ENCODE measurements at places on chromosomes 2 and 18. TPM values are rescaled to one million over a fixed set of nuclear protein-coding genes. Genes with fewer than 3 reads are reported as not detected.

DNA sequence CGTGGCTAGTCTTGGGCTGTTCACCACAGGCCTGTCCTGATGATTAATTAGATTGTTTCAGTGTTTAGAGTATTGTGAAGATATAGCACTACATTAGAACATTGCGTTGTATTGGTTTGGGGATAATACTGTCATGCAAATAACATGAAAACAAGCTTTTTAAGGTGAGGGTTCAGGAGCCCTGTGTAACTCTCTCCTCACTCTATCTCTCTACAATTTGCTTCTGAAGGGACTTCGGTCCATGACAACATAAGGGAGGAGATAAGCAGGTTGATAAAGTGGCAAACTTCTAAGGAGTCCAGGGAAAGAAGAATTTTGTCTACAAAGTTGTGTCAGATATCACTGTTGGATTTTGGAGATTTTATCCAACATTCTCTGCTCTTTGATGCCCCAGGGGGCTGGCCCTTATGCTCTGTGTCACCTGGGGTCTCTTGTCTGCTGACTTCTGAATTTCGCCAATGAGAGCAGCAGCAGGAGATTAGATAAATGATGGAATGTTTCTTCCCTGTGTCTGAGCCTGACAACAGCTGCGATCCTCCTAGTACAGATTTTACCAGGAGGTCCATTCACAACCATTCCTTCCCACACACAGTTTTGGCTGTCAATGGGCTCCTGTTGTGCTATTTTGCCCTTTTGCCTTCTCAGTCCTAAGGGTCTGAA, 3.3 kb downstream of the TNP1 start:
- DNase-seq: no peak

GRCh38 chr2:42775186-42775585, 11.3 kb upstream of the OXER1 start:
- DNase-seq: no peak

DNA sequence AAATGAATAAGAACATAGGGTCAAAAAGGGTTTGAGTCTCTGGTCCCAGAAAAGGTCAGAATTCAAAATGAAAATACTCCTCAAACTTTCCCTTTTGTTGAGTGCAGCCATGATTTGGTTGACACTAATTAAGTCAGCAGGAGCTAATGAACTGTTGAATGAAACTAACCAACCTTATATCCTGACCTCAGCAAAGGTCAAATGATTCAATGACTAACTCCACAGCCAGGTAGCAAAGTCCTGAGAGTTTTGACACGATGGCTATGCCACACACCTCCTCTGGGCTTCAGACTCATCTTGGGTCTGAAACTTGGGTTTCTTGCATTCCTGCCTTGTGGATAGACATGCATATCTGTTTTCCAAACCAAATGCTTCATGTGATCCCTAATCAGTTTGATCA, 172.3 kb downstream of the INO80D start:
- no peak for DNase-seq

- no peak for DNase-seq
These were observed 8.4 kb downstream of the ACSL3 start for GRCh38 chr2:222869252-222869560.

DNA sequence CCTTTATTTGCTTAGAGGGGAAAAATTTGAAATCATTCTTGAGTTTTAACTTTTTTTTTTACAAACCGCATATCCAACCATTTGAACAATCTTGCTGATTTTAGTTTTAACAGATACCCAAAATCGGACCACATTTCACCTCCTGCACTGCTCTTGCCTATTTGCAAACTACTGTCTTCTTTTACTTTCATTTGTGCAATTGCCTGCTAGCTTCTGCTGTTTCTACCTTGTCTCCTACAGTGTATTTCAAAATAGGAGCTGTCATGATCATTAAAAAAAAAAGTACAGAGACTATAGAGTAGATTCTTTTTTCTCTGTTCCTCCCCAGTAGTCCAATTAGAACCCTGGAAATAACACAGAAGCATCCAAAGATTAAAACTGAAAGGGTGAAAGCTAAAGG, 1081.2 kb downstream of the SOCS6 start:
- DNase-seq: no peak

- DNase-seq: no peak
These were observed 202.1 kb downstream of the CTIF start for GRCh38 chr18:48740851-48741485.

DNA sequence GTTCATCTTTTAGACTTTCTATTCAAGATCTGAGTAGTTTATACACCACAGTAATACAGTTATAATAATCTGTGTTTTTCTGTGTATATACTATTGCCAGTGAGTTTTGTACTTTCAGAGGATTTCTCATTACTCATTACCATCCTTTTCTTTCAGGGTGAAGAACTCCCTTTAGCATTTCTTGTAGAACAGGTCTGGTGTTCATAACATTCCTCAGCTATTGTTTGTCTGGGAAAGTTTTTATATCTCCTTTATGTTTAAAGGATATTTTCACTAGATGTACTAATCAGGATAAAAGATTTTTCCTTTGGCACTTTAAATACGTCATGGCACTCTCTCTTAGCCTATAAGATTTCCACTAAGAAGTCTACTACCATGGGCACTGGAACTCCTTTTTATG, 705.5 kb downstream of the SLC4A3 start:
- DNase-seq: no peak

DNA sequence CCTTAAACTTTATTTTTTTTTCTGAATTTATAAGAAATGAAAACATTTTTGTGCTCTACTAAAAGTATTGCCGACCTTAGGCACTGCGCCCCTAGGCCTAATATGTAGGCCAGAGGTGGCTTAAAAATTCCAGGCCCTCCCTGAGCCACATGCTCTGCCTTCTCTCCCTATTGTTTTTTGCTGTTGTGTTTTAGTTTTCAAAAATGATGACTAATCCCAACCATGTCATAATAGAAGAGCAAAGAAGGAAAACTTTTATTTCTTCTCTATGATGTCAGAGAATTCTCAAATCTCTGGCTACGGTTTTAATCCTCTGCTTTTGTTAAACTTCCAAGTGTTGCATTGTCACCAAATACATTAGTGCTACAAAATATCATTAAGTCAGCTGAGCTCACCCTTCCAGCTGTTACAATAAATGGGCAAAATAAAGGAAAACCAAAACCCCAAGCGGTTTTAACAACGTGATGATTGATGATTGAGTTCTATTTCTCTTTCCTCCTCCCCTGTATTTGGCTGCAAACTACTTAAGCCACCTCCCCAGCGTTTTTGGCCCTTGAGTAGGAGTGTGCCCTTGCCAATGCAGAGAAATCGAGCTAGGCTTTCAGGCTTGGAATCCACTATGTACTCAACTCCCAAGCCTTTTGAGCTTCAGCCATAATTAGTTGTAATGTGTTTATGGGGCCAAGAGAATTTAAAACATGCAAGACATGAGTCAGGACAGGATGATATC, 163.5 kb upstream of the POU3F3 start:
- DNase-seq: no peak

DNA sequence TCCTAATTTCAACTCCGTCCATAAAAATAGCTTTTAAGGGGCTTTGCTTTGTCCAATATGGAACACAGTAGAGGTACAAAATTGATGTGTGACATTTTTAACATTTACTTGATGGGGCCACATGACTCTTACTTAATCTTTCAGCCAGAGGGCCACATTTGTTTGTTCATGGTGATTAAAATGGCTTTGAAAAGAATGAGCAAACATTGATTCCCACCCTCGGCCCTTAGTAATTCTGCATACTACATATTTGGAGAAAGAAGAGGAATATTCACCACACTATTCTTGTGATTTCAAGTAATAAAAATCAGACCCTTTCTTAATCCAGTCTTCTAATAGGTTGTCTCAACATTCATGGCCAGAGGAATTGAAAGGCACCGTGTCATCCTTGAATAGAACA, 17.5 kb downstream of the ARPC2 start:
- DNase-seq: no peak

DNA sequence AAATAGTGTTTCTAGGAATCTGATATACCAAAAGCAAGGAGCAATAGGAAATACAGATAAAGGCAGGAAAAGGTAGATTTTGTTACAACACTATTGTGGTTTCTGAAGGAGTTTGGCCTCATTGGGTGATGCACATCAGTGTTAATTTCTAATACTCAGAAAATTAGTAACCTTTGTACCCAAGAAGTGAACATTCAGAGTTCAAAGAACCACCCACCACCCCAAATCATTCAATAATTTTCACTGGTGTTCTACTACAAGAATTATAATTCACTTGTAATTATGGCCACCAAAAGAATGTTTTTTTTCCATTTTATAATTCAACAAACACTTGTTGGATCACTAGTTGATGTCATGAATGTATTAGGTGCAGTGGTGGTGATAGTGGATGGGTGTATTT, 183.3 kb downstream of the UBE2E3 start:
- no peak for DNase-seq

GRCh38 chr18:42632801-42633200, 482.7 kb downstream of the RIT2 start:
- DNase-seq: no peak

GRCh38 chr2:220356076-220356475, 728.6 kb downstream of the SLC4A3 start:
- DNase-seq: no peak

DNA sequence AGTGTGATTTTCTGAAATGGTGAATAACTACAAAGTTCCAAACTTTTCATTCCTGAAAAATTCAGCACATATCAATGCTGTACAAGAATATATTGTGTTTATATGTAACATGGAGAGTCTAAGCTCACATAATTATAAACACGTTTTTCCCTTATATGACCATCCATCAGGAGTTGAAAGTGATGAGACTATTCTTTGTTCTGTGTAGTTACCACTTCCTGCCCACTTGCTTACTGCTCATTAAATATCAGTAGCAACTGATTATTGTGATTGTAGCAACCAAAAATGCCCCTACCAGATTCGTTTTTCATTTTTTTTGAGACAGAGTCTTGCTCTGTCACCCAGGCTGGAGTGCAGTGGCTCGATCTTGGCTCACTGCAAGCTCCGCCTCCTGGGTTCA, 30.8 kb downstream of the OTX1 start:
- no peak for DNase-seq

DNA sequence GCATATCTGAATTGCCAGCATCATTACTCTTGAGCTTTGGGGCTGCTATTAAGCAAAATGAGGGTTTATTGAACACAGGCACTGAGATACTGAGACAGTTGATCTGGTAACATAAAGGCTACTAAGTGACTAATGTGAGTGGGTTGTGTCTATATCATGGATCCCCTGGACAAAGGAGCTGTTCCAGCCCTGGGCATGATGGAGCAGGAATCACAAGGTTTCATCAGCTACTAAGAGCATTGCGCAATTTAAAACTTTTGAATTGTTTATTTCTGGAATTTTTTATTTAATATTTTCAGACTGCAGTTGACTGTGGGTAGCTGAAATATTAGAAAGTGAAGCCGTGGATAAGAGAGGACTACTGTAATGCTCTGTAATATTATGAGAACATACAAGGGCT, 73.5 kb downstream of the MGAT5 start:
- DNase-seq: no peak

DNA sequence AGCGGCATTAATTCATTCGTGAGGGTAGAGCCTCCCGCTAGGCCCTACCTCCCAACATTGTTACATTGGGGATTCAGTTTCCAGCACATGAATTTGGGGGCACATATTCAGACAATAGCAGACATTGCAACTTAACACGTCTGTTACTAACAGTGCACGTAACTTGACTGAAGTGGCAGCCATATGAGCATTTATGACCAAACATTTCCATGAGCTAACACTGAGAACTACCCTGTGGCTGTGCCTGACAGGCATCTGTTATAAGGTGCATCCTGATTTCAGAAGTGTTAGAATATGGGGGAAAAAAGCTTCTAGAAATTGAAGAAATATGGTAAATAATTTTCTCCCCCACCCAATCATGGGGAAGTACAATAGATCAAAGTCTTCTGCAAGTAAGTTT, 24.5 kb downstream of the MALT1 start:
- DNase-seq: no peak

DNA sequence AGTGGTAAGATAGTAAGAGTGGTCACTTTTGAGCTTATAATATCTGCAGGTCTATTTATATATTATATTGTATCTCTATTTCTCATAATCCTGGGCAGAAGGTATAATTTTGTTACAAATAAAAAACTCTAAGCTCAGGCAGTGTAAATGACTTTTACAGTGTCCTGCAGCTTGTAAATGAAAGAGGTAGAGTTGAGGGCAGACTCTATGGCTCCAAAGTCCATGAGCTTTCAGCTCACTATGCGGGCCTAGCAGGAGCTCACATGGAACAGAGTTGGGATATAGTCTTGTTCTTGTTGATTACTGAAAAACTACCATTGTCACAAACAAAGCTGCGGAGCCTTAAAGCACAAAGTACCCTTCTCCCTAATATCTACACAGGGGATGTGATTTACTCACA, 361.4 kb downstream of the LNPK start:
- DNase-seq: no peak

GRCh38 chr2:185862657-185863398, 124.2 kb downstream of the FSIP2 start:
- no peak for DNase-seq

DNA sequence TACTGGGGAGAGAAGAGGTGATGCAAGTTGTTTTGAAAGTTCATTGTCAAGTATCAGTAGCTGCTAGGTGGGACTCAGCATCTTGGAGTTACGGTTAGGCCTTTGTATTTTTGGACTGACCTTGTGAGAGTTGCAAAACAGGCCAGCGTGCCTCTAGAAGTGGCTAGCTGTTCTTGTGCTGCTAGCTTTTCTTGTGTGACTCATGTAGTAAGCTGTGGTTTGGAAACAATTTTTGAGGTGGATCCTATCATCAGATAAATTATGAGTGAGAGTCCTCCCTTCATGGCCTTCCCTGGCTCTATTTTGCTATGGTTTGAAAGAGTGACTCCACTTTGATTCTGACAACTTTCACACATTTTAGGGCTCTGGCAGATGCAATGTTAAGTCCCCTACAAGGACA, 409.2 kb upstream of the HS6ST1 start:
- no peak for DNase-seq

GRCh38 chr18:21101172-21101571, 10.4 kb downstream of the ROCK1 start:
- DNase-seq: no peak

- DNase-seq: no peak
These were observed 448.6 kb downstream of the BCL11A start for GRCh38 chr2:60104514-60105505.

GRCh38 chr2:101858910-101859309, 132.8 kb upstream of the IL1R2 start:
- DNase-seq: no peak

DNA sequence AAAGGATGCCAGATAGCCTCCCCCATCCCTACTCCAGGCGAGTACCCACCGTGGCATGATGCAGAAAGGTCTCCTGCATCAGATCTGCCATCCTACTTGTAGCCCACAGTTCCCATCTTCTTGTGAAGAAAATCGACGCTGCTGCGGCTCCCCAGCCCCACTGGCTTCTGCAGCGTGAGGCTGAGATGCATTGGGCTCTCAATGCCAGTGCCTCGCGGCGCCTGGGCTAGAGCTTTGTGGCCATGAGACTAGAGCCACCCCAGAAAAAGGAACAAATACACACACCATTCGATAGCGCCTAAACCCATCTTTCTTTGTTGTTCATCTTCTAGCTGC, 2.8 kb downstream of the NOL4 start:
- peak; percentile 37 for DNase-seq

CXXC1 gene
- total RNA-seq: 112 TPM

STK17B gene
- total RNA-seq: 9.3 TPM

SNED1 gene
- total RNA-seq: 22.7 TPM

CCDC150 gene
- 0.29 TPM for total RNA-seq

MPV17 gene
- 62.5 TPM for total RNA-seq

FOXD4L1 gene
- total RNA-seq: not detected

DAPL1 gene
- total RNA-seq: not detected

ABCG8 gene
- not detected for total RNA-seq
